AG04450 (cell line): ENCODE measurements at places on chromosomes 7 and 10.

DNA sequence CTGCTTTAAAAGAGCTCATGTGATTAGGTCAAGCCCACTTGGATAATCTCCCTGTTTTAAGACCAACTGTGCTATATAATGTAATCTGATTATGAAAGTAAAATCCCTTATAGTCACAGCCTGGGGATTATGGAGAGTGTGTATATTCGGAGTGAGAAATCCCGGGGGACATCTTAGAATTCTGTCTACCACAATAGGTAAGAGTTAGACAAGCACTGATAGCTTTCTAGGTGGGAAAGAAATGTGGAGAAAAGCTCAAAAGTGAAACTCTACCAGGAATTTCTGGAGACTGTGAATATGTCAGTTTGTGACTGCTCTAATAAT lies 2.9 kb upstream of the VCL start:
- DNase-seq, result no peak

DNA sequence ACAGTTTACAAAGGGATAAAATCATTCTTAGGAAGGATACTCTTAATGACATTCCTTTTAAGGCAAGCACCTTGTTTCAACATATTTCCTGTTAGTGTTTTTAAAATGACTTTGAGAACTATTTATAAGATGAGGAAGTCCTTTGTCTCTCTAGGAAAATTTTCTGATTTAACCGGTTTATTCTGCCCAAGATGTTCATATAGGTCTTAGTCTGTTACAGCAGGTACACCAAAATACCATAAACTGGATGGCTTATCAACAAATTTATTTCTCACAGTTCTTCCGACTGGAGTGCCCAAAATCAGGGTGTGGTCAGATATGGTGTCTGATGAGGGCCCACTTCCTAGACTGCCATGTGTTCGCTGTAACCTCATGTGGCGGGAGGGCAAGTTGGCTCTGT lies 77.9 kb downstream of the GSAP start:
- DNase-seq, result no peak

GRCh38 chr7:116986611-116987565 lies 33.6 kb downstream of the ST7 start:
- DNase-seq, result no peak

GRCh38 chr10:2494399-2494798 lies 572.9 kb upstream of the PFKP start:
- DNase-seq, result no peak
